ENCODE measurements at places on chromosomes 5 and 9. TPM values are rescaled to one million over a fixed set of nuclear protein-coding genes. Genes with fewer than 3 reads are reported as not detected.

The C9orf78 gene
- total RNA-seq: 27.6 TPM

The IRX2 gene
- total RNA-seq: 35.4 TPM

The ANKRD34B gene
- total RNA-seq: not detected

The SARDH gene
- total RNA-seq: not detected

The APBB3 gene
- 28.1 TPM for total RNA-seq

The GABRG2 gene
- not detected for total RNA-seq

The IFNA21 gene
- not detected for total RNA-seq

The UBQLN1 gene
- total RNA-seq: 146 TPM

The PURA gene
- 24.6 TPM for total RNA-seq

The PDE8B gene
- not detected for total RNA-seq

The CCL27 gene
- total RNA-seq: 0.49 TPM
